SJCRH30 (cell line): ENCODE measurements at places on chromosomes 1 and 21. TPM values are rescaled to one million over a fixed set of nuclear protein-coding genes. Genes with fewer than 3 reads are reported as not detected.

- peak; percentile 25 for DNase-seq
These were observed 508 bp downstream of the RAVER2 start for GRCh38 chr1:64745181-64745985.

DNA sequence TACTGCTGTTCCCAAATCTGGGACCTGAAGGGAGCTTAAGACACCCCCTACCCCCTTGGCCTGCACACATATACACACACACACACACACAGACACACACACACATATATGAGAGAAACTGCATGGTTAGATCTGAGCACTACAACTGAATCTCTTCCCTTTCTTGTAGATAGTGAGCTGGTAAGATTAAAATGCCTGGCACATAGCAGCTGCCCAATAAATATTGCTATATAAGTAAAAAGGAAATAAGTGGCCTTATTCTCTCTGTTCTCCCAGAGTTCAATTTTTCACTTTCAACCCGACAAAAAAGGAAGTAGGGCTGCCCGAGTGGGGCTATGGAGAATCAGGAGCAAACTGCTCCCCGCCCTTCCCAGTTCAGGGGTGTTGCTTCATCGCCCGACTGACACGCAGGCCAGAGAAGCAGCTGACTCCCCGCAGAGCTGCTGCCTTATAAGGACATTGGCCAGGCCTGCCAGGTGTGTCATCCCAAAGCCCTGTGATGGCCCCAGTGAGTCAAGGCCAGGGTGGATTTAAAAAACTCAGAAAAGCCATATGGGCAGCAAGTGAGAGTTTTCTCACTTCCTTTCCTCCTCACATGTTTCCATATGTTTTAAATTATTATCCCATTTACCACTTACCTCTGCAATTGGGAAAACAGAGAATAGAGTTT, 106.5 kb upstream of the SLC44A3 start:
- peak; percentile 66 for DNase-seq

- DNase-seq, result peak; percentile 47
These were observed 63.4 kb downstream of the KCNAB2 start for GRCh38 chr1:6108937-6109614.

DNA sequence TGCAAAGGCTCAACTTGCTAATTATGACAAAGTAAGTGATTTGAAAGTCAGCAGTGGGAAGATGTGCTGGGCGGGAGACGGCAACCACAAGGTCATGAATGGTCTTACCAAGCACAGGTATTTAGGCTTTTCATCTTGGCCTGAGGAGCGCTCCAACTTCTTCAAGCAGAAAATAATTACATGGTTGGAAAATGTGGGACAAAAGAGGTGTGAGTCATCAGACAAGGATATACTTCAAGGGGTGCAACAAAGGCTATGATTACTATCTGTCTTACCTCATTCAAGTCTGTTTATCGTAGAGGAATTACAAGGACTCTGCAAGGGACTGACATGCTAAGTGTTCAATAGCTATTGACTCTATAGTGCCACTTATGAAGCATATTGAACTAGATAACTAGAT, 2005.7 kb downstream of the MRPL39 start:
- no peak for DNase-seq

- no peak for DNase-seq
These were observed 92.6 kb downstream of the NID1 start for GRCh38 chr1:235972311-235972689.

DNA sequence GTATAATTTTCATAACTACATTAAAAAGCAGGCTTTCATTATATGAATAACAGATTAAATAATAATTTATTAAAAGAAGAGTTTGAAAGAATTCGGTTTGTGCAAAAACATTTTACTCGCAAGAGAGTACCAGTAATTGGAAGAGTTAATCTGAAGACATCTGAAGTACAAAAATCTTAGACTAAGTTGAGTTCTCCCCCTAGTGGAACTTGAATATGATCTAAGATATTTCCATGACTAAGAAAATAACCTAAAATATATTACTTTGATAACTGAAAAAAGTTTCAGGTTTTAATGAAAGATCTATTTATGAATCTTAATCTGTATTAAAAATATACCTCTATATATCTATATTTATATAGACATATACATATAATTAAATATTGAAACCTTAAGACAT, 112.5 kb upstream of the GFI1 start:
- DNase-seq, result peak; percentile 28

- DNase-seq, result no peak
These were observed 46.7 kb downstream of the VANGL2 start for GRCh38 chr1:160446945-160447600.

GRCh38 chr1:173023343-173023742, 27.4 kb downstream of the TNFSF18 start:
- DNase-seq, result no peak

- no peak for DNase-seq
These were observed 278.1 kb downstream of the AJAP1 start for GRCh38 chr1:4932311-4933030.

DNA sequence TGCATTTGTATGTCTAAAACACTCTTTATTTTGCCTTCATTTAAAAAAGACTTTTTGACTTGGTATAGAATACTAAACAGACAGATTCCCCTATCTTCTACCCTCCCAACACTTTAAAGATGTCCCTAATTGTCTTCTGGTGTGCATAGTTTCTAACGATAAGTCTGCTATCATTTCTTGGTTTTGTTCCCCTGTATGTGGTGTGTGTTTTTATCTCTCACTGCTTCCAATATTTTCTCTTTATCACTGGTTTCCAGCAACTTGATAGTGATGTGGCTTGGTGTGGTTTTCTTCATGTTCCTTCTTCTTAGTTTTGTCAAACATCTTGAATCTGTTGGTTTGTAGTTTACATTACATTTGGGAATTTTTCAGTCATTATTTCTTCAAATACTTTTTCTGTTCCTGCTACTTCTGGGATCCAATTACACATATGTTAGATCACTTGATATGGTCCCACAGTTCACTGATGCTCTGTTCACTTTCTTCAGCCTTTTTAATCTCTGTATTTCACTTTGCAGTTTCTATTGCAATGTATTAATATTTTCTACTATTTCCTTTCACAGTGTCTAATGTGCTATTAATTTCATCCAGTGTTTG, 23.2 kb downstream of the F5 start:
- DNase-seq, result no peak

- no peak for DNase-seq
These were observed 226.8 kb downstream of the DNAH14 start for GRCh38 chr1:225156254-225156653.

PPIAL4G gene
- total RNA-seq, result not detected in 2 replicates

CA6 gene
- not detected in 2 replicates for total RNA-seq

CLCA1 gene
- not detected in 2 replicates for total RNA-seq

DMRTA2 gene
- 39.1 and 40.1 TPM in 2 replicates for total RNA-seq
